Stimulated activated CD8-positive, alpha-beta memory T cell treated with anti-CD3 and anti-CD28 coated beads, Interleukin-4, amount 100 ng/mL, for 4 hours (primary cell): ENCODE measurements at places on chromosomes 5 and 9.

DNA sequence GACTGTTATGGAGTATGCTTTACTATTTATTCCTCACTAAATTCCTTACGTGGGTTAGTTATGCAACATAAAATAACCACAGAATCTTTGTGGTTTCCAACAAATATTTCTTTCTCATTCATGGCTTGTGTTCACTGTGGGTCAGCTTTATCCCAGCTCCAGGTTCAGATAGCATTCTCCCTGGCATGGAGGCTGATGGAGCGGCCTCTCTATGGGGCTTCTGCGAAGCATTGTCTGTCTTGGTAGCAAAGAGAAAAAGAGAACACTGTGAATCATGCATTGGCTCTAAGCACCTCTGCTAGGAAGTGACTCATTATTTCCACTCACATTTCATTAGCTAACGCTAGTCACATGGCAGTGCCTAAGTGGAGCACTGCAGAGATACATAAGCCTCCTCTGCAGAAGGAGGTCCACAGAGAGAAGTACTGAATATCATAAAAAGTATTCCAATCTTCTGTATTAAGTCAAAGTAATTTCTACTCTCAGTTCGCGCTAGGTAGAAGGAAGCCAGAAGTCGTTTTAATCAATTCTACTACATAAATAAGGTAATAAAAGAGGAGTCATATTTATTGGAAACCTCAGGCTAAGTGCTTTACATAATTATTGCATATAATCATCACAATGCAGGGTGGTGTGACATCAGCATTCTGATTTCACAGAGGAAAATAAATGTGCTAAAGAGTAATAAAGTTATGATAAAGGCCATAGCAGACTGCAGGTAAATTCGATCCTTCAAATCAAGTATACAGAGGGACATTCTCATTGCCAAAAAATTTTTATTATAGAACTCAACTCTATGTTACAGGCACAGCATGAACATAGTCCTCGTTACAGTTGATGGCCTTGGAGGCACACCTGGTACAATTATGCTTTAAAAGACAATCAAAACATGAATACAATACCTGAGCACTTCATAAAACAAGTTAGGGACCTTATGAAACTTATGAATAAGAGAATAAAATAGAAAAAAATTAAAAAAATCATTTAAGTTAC, 531.1 kb downstream of the CETN3 start:
- no peak for DNase-seq

GRCh38 chr9:105993116-105993854, 298.9 kb downstream of the TMEM38B start:
- no peak for DNase-seq

DNA sequence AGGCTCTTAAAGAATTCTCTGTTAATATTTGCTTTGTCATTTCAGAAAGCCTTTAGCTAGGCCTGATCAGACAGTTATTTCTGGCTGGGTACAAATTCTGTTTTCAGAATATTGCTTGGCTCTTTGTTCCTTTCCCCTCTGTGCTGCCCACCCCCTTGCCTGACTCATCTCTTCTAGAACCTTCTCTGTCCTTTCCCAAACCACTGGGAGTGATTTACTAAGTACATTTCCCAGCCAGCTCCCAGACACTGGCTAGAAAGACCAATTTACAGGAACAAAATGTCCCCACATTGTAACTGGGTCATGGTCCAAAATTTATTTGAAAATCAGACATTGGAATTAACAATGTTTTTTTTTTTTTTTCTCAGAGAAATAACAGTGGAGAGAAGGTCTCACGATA, 133.1 kb upstream of the MAP1B start:
- DNase-seq: no peak

- DNase-seq: no peak
Measured at GRCh38 chr5:122368510-122369251, 56.6 kb downstream of the SNCAIP start.

GRCh38 chr9:32551276-32552051, 663 bp upstream of the SMIM27 start:
- DNase-seq: no peak

GRCh38 chr9:33404788-33405362, 2.5 kb upstream of the AQP7 start:
- DNase-seq: no peak

- DNase-seq: no peak
Measured at GRCh38 chr5:66898241-66898995, 298.2 kb downstream of the CD180 start.

GRCh38 chr5:138824516-138824915, 50.6 kb downstream of the LRRTM2 start:
- DNase-seq: no peak

DNA sequence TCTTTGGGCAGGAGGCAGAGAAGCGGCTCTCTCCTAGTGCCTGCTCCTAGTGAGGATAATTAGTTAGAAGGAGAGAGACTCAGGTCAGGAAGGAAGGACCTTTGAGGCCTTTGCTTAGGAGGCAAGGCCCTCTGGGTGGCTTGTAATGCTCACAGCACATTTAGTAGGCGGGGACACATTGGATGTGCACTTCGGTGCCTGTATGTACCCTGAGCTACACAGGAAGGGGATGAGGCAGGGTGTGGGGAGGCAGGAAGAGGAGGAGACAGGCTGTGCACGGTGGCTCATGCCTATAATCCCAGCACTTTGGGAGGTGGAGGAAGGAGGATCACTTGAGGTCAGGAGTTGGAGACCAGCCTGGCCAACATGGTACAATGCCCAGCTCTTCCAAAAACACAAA, 7.2 kb upstream of the LCN2 start:
- no peak for DNase-seq

DNA sequence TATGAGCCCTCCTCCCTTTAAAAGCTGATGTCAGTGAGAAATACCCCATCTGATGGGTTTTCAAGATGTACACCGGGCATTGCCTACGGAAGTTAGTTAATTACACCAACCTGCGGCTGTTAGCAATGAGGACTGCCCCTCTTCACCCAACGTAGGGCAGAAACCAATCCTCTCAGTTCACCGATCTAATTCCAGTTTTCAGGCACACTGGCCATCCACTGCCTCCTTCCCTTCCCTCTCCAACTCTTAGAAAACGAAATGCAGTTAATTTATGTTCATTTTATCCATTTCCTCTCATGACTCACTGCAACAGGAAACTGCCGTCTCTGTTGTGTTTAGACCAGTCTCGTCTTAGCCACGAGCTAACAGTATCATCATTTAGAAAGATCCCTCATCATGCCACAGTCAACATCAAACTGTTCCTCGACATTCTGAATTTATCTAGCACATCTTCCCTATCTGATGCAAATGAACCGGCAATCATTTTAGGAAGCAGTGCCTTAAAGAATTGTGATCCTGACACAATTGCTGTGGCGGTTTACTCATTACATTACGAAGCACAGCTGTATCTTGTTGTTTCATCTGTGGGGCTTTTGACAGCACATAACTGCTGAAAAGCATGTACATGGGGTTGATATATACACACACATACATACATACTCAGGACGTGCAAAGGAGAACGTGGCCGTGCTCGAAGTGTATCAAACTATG, 168.6 kb downstream of the EFNA5 start:
- no peak for DNase-seq

DNA sequence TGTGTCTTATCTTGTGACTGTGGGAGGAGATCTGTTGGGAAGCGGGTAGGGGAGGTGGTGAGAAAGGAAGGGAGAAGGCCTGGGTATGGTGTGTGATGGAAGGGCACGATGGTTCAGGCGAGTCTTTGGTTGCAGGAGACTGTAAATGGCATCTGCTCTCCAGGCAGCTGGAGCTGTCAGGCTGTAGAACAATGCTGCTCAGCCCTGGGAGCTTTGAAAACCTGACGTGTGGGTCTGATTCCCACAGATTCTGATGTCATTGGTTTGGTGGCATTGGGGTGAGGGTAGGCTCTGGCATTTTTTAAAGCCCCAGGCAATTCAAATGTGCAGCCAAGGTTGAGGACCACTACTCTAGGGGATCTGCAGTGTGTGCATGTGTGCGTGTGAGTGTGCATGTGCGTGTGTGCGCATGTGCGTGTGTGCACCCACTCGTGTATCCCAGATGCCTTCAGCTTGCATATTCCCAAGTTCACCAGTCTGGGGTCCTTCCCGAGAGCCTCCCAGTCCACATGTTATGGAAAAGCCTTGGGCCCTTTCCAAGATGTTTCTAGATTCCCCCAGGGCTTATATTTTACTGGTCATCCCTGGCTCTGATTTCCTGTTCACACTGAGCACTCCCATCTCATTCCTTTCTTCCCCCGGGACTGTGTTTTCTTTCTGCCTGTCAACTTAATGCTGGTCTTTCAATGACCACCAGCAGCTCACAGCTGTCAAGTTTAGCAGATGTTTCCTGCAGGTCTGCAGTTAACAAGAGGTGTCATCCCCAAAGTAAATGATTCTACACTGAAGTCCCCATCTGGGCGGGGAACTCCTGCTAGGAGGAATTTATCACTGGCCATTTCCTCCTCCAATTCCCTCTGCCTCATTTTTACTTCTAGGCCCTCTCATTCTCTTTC, 34.0 kb downstream of the BOD1 start:
- DNase-seq: no peak

DNA sequence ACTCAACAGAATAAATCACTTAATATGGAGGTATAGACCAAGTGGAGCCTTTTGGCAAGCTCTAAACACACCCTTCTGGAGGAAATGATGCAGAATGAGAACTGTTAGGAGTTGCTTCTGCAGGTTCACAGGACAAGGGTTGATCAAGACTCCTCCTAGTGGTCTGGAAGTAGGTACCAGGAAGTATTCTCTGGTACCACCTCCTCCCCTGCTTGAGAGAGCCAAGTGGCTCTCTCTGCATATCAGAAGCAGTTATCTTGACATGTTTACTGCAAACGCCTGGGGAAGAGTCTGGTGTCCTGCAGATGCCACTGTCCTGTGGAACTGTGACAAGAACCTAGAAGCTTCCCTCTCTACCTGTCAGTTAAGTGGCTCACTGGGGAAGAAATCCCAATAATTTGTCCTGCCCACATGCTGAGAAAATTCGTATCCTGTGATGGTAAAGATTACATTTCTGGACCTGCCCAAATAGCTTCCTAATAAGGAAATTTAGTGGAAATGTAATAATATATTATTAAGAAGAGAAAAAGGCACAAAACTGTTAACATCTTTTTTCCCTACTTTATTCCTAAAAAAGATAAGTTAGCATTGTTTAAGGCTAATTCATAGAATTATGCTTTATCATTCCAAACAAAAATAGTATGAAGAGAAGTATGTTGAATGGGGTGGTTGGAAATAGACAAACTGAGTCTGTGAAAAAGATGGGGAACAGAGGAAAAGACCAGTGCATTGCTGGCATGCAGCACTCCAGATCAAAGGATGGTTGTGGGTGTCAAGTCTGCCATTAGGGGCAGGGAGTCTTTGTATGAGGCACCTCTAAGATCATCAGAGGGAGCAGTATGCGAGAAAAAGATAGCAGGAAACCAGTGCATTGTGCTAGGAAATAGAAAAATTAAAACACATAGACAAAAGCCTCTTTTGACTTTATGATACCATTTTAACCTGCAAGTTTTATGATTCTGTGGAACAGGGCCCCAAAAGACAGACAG, 118.8 kb downstream of the CDC42SE2 start:
- DNase-seq: no peak

- no peak for DNase-seq
Measured at GRCh38 chr5:43274435-43275114, 38.6 kb downstream of the HMGCS1 start.

DNA sequence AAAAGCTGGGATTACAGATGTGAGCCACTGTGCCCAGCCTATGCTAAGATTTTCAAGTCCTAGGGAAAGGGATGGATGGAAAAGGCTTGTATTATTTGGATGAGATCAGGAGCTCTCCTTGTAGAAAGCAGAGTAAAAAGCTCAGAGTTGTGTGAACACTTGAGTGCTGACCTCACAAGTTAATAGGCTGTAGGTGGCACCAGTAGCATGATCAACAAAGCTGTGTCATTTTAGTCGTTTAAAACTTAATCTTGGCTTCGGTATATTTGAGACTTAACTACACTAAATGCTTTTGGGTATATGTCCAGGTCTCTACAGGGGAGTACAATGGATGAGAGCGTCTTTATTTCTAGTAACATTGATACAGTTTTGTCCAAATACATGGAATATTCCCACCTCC, 264.2 kb downstream of the TMEM38B start:
- DNase-seq: no peak

DNA sequence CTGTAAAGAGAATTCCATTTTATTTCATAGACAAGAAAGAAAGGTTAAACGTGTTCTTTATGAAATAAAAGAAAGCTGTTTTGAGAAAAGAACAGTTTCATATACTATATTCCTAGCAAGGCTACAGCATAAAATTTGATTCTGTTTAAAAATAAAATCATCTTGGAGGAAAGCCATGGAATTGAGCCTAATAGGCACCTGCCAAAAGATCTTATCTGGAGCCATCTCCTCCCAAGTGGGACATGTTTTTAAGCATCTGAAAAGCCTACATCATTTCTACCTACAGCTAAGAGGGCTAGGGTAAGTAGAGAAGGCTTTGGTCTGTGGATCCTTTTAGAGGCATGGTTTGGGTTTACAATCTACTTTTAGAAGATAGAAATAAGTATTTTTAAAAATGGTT, 89.3 kb downstream of the GAS1 start:
- DNase-seq: no peak

DNA sequence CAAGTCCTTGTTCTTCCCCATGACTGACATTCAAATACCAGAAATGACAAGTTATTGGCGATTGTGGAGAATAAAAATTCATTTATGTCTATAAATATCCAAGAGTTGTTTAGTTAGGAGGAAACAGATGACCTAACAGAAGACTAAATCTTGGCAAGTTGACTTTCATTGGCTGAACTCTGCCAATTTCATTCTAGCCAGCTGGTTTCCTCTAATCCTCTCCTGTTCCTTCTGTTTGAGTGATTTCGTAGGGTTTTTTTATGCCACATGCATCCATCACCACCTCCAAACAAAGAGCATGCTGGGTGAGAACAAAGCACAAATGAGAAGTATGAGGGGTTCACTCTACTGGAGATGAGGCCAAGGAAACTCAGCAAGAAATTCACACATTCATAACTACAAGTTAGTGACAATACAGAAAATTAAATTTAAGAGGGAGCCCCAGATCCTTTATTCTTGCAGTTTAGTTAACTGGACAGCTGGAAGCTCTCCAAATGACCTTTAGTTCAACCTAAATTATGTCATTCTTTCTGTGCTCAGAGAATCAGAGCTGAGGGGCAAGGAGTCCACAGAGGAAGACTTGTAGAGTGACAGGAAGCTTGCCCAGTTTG, 932.0 kb downstream of the TLE4 start:
- DNase-seq: no peak

GRCh38 chr5:158985492-158985891, 114.2 kb downstream of the EBF1 start:
- DNase-seq: no peak

DNA sequence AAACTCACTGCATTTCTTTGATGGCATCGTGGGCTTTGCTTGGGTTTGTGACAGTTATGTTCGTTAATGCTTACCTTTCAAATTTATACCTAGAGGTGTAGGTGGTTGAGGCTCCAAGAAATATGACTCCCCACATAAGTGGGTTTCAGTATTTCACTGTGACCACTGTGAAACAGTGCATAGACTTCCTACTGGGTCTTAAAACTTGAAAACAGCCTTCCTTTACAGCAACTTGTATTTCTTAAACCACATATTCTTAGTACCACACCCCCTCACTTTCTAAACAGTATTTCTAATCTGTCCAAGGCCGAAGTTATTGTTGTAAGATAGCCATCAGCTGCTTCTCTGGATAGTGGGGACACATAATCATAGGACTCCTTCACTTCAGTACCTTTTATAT, 48.3 kb downstream of the TMEFF1 start:
- no peak for DNase-seq

- no peak for DNase-seq
Measured at GRCh38 chr9:70874451-70874850, 247.0 kb downstream of the TRPM3 start.
